ENCODE measurements at places on chromosomes 11 and 22. TPM values are rescaled to one million over a fixed set of nuclear protein-coding genes. Genes with fewer than 3 reads are reported as not detected.

BATF2 gene
- 0.58 TPM for total RNA-seq

C11orf21 gene
- not detected for total RNA-seq

FBLN1 gene
- 59.9 TPM for total RNA-seq

LRRC32 gene
- total RNA-seq: 0.22 TPM

TMEM126A gene
- total RNA-seq: 49.2 TPM

HBG2 gene
- not detected for total RNA-seq

PRODH gene
- 1.2 TPM for total RNA-seq

FOSL1 gene
- total RNA-seq: 107 TPM

All from A549 treated with AZD2906 at 1 μM for 4 hours (cell line).